Hindlimb muscle (tissue), 1 donor: ENCODE measurements at places on chromosomes 13 and 19. TPM values are rescaled to one million over a fixed set of nuclear protein-coding genes. Genes with fewer than 3 reads are reported as not detected.
A peak's percentile ranks its signal among the peaks of the same experiment; 100 is the strongest.

Gene FAM124A
- 2.2 TPM for polyA plus RNA-seq

DNA sequence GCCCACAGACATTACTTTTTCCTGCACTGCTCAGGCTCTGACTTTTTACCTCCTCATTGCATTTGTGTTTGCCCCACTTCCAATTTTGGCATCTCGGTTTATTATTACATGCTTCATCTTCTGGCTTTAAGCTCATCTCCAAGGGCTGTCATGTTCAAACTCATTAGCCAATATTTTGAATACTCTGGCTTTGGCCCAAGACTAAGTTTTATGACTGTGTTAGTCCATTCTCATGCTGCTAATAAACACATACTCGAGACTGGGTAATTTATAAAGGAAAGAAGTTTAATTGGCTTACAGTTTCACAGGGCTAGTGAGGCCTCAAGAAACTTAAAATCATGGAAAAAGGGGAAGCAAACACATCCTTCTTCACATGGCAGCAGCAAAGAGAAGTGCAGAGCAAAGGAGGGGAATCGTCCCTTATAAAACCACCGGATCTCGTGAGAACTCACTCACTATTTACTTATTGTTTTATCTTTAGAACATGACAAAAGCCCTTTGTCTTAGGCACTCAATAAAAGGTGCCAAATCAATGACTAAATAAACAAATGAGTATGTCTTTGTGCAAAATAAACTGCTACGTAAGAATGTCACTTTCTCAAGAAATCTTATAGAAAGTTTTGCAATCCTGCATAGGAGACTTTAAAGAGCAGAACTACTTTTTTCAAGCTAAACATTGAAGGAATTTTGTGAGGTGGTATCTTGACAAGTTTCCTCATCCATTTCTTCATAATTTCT, 233.4 kb upstream of the SPRY2 start:
- no peak for DNase-seq

- no peak for DNase-seq
Observed at GRCh38 chr19:18312092-18312534, 10.8 kb downstream of the LSM4 start.

- DNase-seq: peak; percentile 62
Observed at GRCh38 chr13:30615866-30616541, 1.7 kb upstream of the USPL1 start.

- no peak for DNase-seq
Observed at GRCh38 chr13:85508683-85509329, 290.4 kb downstream of the SLITRK6 start.

DNA sequence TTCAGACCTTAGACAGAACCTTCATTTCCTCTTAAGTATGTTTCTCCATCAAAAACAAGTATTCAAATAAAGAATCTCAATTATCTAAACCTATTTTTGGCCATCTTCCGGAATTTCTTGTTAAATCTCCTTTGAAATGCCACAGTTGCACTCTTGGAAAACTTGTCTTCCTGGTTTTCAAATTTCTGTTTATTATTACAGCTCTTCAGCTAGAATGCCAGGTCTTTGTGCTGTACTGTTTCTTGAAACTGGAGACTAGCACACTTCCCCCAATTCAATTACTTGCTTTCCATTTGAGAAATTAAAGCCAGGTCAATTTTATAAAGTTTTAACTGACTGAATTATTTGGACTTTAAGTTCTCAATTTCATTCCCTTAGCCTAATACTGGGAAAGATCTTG, 10.2 kb downstream of the KCNRG start:
- DNase-seq: no peak

DNA sequence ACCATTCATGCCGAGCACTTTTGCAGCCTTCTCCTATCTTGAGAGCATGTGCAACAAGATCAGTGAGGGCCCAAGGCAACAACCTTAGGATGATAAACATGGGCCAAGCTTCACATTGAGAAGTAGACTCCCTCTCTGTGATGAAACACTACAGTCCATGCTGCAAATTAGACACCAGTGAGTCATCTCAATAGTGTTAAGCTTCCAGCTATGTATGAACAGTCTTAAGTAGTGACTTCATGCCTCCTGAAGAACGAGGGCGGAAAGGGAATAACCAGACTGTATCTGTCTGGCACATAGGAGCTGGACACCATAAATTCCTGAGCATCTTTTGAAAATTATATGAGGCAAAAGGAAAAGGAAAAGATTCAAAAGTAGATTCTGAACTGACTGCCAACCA, 309.9 kb upstream of the SLITRK1 start:
- no peak for DNase-seq
